ENCODE measurements at places on chromosomes 7 and 10. TPM values are rescaled to one million over a fixed set of nuclear protein-coding genes. Genes with fewer than 3 reads are reported as not detected.

The ITPRID1 gene
- not detected for total RNA-seq

The EVX1 gene
- total RNA-seq = not detected

GRCh38 chr10:23859598-23859997, 349.3 kb upstream of the KIAA1217 start:
- no peak for DNase-seq

DNA sequence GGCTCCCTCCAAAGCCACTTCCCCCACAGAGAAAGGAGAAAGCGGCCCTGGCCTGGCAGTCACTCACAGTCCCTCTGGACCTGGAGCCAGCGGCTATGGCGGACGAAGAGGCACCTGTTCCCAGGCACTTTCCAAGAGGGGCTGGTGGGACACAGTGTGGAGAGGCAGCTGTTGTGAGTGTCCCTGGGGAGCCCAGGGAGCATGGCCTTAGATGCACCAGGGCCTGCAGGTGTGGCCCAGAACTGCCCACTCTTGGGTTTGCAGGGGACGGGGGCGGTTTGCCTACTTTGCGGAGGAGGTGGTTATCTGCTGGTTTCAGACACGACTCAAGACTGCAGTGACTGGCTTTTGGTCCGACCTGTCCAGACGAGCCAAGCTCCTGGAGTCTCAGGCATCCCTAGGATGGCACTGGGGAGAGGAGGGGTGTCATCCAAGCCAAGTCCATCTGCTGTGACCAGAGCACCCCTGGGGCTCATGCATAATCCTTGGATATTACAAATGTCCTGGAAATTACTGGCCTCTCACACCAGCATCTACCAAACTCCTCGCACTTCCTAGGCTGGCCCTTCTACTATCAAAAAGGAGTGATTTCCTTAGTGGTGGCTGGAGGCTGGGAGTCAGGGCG, 18.4 kb downstream of the CTBP2 start:
- no peak for DNase-seq
